CD4-positive, alpha-beta T cell treated with Interleukin-2 at 100 ng/mL for 4 hours (primary cell): ENCODE measurements at places on chromosomes 3 and 15.

DNA sequence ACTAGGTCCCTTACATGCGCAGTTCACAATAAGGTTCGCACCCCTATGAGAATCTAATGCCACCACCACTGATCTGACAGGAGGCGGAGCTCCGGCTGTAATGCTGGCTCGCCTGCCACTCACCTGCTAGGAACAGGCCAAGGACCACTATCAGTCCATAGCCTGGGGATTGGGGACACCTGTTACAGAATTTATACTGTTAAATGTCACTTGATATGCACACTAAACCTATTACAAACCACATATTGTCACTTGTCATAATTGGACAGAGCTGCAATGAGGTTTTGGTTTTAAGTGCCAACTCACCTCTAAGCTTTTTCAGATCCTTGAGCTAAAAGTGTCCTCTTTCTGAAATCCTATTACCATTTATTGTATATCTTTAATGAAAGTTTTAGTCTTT, 507.9 kb upstream of the TPRG1 start:
- DNase-seq: no peak

GRCh38 chr15:65757256-65757655, 34.8 kb downstream of the DENND4A start:
- no peak for DNase-seq

DNA sequence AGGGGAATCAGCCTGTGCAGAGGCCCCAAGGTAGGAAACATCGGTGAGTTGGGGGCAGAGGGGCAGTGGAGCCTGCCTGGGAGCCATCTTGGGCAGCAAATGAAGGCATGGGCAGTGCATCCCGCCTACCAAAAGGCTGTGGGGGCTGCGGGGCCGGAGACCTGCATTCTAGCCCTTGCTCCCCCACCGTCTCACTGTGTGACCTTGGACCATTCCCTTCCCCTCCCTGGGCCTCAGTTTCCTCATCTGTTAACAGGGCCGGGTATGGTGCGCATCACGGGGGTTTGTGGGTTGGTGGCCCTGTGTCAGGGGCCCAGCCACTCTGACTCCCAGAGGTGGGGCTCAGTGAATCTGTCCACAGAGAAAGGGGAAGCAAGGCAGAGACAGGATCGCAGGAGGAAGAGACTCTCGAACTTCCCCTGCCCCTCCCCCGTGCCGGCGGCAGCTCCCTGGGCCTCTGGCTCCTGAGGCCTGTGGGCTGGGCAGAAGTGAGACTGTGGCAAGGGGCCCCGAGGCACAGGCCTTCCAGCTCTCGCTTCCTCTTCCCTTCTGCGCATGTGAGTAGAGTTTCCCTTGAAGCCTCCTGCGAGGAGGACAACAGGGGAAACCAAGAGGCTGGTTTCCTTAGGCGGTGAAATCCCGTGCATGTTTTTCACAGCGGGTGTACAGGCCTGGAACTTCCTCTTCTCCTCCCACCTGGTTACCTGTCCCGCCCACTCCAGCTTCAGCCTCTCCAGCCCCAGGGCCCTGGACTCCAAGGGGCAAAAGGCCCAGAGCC, 42.9 kb downstream of the IDH2 start:
- peak; percentile 66 for DNase-seq

DNA sequence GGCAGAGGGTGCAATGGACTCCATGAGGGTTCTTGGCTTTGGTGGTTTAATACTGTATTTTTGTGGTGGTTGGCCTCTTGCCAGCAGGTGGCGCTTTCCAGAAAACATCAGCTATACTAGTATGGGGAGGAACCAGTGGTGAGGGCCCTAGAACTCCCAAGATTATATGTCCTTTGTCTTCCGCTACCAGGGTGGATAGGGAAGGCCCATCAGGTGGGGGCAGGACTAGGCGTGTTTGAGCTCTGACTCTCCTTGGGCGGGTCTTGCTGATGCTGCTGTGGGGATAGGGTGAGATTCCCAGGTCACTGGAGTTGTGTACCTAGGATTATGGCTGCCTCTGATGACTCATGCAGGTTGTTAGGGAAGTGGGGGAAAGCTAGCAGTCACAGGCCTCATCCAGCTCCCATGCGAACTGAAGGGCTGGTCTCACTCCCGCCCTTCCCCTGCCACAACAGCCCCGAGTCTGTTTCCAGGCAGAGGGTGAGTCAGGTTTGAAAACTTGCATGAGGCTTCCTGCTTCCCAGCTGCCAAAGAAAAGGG, 357.7 kb downstream of the OTOL1 start:
- DNase-seq: no peak

- DNase-seq: no peak
Measured at GRCh38 chr3:123105201-123106189, 38.7 kb downstream of the PDIA5 start.

GRCh38 chr3:52036829-52037228, 19.5 kb downstream of the DUSP7 start:
- peak; percentile 27 for DNase-seq

- DNase-seq: no peak
Measured at GRCh38 chr15:93585012-93585411, 496.0 kb upstream of the RGMA start.

- no peak for DNase-seq
Measured at GRCh38 chr3:56962206-56962605, 98.3 kb upstream of the SPATA12 start.

DNA sequence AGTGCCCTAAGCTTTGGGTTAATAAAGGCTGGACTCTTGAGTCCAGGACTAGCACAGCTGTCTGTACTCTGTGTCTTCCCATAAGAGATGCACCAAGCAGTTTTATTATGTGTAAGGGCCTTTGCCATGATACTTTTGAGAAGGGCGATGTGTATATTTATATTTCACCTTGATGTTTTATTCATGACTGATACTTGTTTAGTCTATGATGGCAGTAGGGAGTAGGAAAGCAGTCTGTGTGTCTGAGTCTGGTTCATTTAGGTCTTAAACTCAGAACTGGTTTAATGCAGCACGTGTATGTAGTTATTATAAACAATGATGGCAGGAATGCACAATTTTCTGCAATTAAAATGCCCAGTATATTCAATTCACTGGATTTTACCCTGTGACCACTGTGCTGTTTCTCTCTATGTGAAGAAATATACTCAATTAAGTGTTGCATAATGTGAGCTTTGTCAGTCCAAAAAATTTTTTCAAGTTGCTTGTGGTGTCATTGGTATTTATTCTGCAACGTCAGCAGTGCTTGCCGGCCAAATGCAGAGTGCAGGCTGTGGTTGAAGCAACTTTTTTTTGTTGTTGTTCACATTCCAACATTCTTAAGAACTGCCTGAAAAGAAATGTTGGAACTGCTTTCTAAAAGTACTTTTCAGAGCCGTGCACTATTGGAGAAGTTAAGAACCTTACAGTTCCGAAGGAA, 423.7 kb upstream of the SEMA6D start:
- DNase-seq: no peak

DNA sequence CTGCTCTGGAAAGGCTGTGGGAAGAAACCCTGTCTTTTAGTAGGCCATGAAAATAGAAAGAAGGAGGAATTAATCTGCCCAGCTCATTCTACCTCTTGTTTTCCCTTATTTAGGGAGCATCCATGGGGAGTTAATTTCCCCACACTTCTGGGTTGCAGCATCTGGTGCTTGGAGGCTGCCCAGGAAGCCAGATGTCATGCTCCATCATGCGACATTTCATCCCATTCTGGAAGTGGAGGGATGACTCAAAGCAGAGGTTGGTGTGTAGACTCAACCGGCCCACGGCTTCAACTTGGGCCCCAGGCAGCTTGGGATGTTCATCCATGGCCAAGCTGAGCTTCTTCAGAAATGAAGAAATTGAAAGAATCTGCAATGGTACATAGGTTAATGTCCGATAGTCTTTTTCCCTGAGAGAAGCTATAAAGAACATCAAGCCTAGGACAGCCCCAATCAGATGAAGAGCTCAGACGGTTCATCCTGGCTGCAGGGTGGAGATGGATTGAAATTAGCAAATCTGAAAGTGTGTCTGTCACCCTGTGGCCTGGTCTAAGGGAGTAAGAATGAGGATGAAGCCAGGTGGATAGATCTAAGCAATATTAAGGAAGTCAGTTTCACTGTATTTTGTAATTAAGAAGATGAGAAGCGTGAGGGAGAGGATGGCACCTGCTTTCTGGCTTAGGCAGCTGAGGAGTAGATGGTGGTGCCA, 24.5 kb upstream of the PROK2 start:
- no peak for DNase-seq

DNA sequence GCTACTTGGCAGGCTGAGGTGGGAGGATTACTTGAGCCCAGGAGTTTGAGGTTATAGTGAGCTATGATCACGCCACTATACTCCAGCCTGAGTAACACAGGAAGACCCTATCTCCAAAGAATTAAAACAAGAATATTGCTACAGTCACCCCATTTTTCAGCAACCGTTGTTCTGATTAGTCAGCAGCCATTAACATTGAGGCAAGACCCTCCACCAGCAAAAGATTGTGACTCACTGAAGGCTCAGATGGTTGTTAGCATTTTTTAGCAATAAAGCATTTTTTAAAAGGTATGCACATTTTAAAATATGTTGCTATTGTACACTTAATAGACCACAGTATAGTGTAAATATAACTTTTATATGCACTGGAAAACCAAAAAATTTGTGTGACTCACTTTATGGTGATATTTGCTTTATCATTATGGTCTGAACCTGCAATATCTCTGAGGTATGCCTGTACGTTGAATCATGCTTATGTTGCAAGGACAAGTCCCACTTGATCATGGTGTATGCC, 492.6 kb downstream of the SQOR start:
- no peak for DNase-seq

DNA sequence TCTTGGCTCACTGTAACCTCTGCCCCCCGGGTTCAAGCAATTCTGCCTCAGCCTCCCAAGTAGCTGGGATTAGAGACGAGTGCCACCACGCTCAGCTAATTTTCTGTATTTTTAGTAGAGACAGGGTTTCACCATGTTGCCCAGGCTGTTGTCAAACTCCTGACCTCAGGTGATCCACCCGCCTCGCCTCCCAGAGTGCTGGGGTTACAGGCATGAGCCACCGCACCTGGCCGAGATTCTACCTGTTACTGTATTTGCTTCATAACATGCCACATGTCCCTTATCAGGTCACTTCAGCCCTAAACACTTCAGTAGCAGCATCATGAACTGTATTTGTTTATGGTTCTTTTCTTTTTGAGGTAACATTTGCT, 7.5 kb upstream of the LCTL start:
- DNase-seq: no peak

- DNase-seq: no peak
Measured at GRCh38 chr3:168094580-168094876, 1.2 kb downstream of the GOLIM4 start.

GRCh38 chr15:89751748-89752147, 699 bp upstream of the MESP1 start:
- DNase-seq: no peak
